ENCODE measurements at places on chromosomes 2 and 18.
A peak's percentile ranks its signal among the peaks of the same experiment; 100 is the strongest.

GRCh38 chr18:53375621-53376020, 848.8 kb downstream of the MBD2 start:
- DNase-seq: no peak

- DNase-seq: no peak
These were observed 87.3 kb downstream of the TNFRSF11A start for GRCh38 chr18:62412231-62412979.

DNA sequence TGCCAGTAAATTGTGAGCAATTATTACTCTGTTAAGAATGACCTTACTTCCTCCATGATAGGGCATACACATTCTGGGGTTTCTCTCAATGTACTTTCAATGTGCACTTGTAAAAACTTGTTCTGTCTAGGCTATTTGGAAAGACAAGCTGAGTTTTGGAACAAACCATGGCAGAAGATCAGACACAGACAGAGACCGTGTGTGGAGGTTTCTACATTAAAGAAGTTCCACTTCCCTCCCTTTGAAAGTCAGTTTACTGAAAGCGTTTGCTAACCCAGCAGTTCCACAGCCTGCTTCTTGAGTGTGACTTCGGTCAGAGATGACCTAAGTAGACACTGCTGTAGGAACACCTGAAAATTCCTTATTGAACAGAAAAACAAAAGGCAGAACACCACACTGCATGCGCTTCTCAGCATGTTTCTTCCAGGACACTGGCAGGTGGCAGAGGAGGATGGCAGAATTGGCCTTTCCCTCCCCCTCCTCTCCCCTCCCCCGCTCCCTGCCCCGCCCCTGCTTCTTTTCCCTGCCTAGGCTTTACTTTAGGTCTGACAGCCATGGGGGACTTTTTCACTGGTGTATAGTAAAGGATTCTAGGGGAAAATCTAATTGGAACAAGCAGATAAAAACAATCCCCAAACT, 109.8 kb downstream of the NOL10 start:
- DNase-seq: no peak

- DNase-seq: no peak
These were observed 91.7 kb downstream of the KLF7 start for GRCh38 chr2:207073801-207074678.

DNA sequence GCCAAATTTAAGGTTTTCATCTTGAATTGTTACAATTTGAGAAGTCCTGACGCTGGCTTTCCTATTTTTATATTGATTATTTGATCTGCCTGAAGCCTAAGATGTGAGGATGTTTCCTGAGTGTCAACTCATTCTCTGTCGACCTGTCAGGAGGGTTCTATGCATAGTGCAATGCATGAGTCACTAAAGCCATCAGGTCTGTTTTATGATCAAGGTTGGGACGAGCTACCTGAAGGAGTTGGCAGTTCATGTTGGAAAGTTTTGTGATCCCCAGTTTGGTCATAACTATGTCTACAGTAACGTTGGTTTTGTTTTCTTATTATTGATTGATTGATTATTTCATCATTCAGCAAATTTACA, 71.2 kb downstream of the NABP1 start:
- no peak for DNase-seq

- DNase-seq: no peak
These were observed 26.5 kb downstream of the BCL2 start for GRCh38 chr18:63292831-63293683.

DNA sequence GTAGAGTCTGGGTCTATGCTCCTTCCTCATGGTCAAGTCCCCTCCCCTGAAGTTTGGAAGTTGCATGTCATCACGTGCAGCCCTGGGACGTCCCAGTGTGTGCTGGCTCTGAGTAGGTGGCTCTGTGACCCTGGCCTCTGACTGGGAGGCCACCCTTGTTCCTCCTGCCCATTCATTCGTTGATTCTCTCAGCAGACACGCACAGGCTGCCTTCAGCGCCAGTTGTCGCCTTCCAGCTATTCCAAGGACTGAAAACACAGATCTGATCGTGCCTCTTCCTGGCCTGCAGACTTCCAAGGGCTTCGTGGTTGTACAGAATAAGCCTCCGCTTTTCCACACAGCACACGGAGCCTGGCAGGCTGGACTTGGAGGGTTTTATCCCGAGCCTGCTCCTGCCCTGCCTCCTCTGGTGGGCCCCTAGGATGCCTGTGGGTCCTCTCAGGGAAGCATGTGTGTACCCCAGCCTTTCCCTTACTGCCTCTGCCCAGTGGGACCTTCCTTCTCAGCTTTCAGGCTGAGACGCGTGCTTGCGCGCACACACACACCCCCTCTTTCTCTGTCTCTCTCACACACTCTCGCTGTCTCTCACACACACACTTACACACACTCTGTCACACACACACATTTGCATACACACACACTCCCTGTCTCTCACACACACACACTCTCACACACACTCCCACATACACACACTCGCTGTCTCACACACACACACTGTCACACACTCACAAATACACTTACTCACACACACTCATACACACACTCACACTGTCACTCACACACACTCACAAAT, 17.7 kb downstream of the SH3BP4 start:
- no peak for DNase-seq

DNA sequence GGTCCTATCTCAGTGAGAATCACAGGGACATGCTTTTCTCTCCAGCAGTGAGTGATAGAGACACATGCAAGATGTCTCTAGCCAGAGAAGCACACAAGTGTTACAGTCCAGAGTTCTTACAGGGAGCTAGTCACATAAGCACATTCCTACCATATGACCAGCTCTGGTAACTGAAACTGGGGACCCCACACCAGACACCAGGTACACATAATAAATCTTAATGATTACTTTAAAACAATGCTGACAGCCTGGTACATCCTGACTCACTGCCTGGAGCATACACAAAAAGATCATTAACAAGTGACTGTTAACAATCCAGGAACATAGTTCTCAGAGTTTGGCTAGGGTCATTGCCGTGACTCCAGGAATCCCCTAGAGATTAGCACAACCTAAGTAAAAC, 53.6 kb downstream of the GALNT1 start:
- no peak for DNase-seq

DNA sequence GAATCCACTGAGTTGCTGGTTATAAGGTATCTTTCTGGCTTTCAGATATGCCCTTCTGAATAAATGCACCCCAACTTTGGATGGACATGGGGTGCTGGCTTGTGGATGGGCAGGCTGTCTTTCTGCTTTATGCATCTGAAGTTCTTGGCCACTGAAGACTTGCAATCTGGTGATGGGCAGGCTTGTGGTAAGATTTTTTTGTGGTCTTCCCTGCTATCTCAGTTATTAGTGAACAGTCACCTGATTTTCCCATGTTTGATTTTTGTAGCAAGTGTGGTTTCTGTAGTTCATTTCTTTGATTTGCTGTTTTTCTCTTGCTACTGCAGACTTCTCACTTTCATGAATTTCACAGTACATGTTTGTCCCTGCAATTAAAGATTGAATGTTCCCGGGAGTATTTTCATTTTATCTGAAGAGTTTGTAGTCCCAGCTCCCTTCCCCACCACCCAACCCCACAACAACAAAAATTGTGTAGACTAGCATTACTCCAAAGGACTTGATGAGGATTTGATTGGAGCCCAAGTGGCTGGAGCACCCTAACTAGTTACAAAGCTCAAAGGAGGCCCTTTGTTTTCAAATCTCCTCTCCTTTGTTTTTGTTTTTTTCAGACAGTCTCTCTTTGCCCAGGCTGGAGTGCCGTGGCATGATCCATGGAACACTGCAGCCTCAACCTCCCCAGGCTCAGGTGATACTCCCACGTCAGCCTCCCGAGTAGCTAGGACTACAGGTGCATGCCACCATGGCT, 63.6 kb upstream of the MGAT5 start:
- no peak for DNase-seq

DNA sequence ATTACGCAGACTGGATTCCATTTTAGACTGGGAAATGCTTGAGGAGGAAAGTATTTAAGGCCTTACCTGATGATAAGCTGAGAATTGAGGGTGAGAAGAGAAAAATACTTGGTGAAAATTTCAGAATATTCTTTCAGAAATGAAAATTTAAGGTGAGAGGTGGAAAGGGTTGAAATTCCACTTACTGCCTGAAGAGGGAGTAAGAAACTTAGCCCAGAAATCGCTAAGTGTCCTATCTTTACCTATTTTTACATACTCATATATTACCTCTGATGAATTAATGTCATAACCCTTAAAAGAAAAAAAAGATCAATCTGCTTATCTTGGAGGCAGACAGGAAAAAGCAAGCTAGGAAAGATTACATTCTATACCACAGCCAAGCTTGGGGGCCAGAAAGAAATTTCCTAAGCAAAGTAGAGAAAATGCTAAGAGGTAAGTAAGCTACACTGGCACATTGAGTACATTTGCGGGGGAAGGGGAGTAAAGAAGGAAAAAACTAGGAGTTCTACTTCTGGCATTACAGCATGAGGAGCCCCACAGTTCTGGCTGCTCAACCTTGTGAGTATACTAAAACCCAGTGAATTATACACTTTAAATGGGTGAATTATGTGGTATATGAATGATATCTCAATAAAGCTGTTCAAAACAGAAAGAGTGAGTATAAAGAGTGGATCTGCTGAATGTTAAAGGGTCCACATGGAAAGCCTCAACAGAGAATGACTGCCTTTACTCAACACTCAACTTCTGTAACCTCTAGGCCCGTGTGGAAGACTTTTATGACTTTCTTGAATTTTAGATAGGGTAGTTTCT, 33.8 kb downstream of the SMC6 start:
- DNase-seq: no peak

- no peak for DNase-seq
These were observed 179.8 kb downstream of the SEPTIN10 start for GRCh38 chr2:109433926-109434325.

DNA sequence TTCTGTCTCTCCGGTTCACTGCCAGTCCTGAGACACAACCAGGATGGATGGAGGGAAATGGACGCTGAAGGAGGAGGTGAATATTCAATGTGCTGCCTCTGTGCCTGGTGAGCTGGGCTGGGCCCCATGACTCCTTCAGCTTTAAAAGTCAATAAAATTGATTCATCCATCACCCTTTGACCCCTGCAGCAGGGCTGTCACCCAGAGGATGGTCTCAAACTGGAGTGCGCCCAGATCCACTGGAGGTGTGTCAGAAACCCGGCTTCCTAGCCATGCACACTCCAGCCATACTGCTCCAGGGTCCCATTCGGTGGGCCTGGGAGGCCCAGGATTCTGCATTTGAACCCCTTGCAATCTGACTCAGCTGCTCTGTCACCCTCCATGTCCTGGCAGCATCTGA, 94.1 kb upstream of the BOD1L2 start:
- no peak for DNase-seq

- no peak for DNase-seq
These were observed 23.4 kb downstream of the CDH2 start for GRCh38 chr18:28153485-28154065.

- DNase-seq: no peak
These were observed 564.7 kb upstream of the SLC39A10 start for GRCh38 chr2:195092341-195092740.

DNA sequence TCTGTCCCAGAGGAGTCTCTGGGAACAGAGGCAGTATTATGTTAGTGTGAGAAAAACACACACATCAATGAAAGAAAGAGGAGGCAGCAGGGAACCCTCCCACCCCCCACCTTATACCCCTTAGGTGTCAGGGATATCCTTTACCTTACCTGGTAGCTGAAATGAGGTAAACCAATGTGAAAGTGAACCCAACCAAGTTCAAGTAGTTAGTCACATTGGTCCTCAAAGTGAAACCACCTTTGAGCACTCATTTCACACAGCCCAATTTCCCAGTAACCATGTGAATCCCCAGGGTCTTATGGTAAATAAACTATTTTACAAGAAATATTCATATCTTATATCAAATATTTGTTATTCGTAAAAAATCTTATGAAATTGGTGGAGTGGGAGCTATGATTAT, 377.8 kb downstream of the LRATD1 start:
- no peak for DNase-seq

- peak; percentile 25 for DNase-seq
These were observed 29.9 kb upstream of the MPPE1 start for GRCh38 chr18:11937874-11938478.

DNA sequence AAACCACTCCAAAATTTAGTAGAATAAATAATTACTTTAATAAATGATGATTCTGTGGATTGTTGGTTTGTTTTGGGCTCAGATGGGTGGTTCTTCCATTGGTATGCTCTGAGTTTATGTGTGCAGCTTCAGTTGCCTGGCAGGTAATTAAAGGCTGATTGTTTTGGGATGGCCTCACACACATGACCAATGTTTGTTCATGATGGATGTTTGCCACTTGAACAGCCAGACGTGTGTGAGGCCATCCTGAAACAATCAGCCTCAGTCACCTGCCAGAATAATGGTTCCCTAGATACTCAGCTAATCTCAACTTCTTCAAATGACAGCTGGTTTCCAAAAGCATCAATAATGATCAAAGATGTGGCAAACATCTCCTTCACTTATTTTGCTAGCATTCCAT, 352.5 kb upstream of the GULP1 start:
- no peak for DNase-seq

DNA sequence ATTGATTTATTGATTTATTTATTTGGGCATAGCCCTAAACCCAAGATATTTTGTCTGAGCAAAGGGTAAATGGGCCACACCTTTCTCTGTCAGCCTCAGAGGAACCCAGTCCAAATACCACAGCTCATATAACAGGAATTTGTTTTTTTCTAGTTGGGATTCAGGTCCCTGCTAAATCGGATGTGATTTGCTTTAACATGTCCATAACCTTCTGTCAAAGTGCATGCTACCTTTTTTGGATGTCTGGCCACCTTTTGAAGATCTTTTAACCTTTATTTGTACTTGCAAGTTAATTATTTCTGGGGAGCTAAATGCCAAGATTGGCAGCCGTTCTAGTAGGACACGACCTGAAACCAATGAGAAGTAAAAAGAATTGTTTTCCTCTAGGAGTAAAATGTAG, 303.2 kb upstream of the UBE2E3 start:
- no peak for DNase-seq

GRCh38 chr18:11828786-11829432, 22.3 kb upstream of the CHMP1B start:
- DNase-seq: no peak

- DNase-seq: no peak
These were observed 22.5 kb downstream of the DAPL1 start for GRCh38 chr2:158817588-158817987.

DNA sequence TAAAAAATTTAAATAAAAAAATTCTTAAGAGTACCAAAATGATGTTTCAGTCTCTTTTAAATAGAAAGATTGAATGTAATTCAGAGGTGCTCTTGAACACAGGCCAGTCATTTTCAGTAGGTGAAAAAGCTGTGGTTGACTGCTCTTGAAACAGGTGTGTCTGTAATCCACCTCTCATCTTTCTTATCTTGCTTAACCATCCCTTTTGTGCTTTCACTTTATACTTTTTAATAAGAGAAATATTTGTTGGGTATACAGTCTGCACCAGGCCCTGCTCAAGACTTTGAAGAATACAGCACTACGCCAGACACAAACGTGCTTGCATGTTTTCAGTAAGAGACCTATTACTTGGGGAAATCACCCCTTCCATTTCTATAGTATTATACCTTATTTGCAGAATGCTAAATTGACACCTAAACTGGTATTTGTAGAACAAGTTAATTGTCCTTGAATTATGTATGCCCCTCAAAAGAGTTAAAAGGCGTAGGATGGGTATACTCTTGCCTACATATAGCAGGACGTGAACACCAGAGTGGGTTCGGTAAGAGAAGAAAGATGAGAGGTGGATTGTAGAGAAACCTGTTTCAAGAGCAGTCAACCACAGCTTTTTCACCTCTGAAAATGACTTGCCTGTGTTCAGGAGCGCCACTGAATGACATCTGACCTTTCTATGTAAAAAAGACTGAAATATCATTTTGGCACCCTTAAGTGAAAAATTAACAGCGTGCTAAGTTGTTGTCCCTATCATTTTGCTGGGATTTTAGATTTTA, 4.0 kb upstream of the RTN4 start:
- peak; percentile 58 for DNase-seq

Data from GM12864 (cell line).